ENCODE measurements at places on chromosomes 5 and 9.
A peak's percentile ranks its signal among the peaks of the same experiment; 100 is the strongest.

DNA sequence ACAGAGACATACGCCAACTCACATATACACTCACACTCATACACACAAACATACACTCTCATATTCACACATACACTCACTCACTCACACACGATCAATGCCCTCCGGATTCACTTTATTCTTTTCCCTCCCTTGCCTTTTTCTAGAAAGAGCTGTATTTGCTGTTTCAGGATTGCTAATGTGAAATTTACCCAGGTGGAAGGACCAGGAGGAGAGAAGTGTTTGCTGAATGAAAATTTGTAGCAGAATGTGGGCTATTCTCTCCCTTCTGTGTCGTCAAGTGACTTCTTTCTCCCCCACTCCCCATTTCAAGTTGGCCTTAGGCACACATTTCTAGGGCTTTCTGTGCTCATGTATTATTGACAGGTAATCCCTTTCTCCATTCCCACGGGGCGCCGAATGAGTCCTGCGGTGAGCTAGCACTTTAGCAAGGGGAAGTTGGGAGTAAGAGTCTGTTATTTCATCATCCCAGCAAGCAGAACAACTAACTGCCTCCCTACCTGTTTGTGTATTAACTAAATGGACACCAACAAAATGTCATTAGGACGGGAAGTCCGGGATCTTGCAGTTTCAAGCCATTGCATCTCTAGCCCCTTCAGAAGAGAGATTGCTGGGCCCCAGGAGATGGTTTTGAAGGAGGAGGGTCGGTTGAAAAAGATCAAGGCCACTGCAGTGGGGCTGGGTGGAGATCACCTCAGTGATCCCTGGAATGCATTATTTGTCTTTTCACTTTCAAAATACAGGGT, 97.1 kb upstream of the TAF11L2 start:
- no peak for DNase-seq

DNA sequence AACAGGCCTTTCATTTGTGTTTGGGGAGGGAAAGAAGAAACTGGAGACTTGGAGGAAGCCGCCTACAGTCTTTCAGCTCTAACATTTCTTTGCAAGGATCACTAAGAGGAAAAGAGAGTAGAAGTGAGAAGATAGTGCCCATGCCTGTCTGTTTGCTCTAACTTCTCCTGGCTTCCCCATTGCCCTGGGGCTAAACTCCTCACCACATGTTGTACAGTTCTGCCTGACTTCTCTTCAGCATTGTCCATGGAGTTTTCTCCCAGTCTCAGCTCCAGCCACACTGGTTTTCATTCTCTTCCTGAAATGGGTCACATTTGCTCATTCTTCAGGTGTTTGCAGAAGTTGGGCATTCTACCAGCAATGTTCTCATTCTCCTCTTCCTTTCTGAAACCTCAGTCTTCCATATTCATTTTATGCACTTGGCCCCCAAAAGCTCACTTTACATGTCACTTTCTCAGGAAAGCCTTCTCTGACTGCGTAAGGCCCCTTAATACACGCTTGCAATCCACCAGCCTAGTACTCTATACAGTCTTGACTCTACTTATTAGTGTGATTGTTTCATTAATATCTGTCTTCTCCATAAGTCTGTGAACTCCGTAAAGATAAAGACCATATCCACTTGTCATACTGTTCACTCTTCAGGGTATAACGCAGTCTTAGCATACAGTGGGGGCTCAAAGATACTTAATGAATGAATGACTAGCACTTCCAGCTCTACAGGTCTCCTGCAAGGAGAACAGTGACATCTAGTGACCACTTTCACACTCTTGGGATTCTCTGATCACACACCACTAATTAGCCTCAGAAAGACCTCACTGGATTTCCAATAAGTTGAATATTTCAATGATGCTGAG, 40.2 kb upstream of the TRIM32 start:
- peak; percentile 7 for DNase-seq

DNA sequence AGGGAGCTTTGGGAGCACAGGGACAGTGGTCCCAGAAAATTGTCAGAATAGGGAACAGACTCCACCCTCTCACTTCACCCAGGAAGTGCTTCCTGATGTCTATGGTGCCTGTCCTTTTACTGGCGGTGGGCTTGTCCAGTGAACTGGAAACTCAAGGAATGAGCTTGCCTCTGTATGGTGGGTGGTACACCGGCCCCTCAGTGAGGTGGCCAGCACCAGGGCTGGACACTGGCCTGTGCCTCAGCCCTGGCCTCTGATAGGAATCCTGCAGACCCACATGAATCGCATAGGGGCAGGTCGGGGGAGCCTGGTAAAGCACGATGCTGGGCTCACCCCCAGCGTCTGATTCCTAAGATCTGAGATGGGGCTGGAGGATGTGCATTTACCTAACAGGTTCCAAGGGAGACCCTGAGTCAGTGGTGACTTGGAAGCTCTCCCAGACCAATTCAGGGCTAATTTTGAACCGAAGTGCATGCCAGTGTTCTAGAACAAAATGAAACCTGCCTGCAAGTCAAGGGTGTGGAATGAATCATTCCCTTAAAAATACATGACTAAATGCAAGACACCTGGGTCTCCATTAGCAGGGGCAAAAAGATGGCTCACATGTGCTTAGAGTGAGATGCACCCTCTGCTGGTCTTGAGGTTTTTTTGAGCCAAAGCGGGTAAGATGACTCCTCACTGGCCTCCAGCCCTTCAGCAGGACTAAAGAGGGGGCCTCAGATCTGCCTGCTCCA, 178.3 kb downstream of the HSPA4 start:
- DNase-seq: no peak

- DNase-seq: no peak
Measured at GRCh38 chr5:72107901-72108201, 576 bp downstream of the MAP1B start.

DNA sequence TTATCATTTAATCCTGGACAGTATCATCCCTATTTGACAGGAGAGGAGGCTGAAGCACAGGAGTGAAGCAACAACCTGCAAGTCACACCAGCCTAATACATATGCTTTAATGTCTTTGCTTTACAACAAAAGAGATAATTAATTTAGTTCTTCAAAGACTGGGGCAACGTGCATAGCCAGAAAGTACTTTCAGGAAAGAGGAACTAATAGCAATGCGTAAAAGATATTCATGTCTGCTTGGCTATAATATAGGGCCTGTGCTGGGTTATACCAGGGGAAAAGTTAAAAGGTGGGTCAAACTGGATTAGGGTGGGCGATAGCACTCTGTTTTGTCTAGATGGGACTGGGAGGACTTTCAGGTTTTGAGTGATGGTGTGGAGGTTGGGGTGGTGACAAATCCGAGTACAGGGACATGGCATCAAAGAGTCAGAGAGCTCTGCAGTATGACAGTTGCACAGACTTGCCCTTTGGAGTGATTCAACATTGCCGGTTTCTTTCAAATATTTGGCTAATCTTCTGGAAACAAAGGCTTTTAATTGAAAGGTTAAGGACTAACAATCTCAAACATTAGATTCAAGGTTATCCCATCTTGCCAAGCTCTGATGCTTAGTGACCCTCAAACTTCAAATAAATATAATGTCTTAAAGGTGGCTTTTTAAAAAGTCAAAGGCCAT, 11.9 kb downstream of the DAB2 start:
- DNase-seq: no peak

GRCh38 chr9:15374310-15374709, 48.4 kb upstream of the SNAPC3 start:
- no peak for DNase-seq

DNA sequence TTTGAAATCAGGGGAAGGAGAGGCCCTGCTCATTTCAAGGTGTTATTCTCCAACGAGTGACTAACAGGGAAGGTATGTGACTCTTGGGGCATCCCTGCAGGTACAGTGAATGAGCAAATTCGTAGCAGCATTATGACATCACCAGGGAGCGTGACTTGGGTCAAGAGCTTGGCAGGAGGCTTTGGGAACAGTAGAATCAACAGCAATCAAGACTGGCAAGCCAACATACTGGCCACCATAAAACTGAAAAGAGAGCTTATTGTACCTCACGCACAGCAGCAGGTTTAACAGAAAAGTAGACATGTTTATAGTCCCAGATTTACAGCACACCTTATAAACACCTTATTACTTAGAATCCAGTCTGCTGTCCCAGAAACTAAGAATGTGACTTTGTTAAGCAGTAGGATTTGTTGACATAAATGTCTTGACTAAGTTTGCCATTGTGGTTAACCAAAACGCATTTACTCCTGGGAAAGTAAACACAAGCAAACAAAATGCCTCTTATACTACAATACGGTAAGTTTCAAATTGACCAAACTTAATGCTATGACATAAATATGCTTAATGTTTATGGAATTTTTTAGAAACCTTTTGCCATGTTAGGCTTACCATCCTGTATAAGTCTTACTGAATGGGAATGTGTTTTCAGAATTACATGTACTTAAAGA, 297.8 kb downstream of the NPR3 start:
- no peak for DNase-seq

- DNase-seq: no peak
Measured at GRCh38 chr5:158623971-158624370, 475.7 kb downstream of the EBF1 start.

DNA sequence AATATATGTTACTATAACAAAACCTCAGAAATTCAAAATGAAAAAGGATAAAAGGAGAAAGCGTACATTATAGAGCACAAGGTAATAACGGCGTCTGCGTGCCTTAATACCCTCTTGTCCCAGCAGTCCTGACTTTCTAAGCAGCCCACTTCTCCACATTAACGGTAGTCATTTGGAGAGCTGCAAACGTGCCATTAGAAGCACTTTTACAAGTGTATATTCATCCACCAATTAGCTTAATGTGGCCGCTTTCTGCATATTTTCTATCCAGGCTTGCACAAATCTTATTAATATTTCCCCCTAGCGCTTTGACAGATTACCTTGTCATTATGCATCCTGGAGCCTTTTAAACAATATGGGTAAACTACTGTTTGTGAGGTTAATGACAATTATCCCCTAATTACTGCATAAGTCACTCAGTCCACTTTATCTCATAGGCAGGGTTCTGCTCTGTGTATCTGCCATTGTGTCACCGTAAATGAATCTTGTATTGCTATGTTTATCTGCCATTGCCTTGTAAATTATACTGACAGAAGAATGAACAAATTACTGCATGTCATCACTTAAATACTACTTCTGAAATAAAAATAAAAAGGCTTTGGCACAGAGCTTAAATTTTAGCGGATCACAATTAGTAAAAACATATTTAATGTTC, 421.3 kb downstream of the BNC2 start:
- no peak for DNase-seq

DNA sequence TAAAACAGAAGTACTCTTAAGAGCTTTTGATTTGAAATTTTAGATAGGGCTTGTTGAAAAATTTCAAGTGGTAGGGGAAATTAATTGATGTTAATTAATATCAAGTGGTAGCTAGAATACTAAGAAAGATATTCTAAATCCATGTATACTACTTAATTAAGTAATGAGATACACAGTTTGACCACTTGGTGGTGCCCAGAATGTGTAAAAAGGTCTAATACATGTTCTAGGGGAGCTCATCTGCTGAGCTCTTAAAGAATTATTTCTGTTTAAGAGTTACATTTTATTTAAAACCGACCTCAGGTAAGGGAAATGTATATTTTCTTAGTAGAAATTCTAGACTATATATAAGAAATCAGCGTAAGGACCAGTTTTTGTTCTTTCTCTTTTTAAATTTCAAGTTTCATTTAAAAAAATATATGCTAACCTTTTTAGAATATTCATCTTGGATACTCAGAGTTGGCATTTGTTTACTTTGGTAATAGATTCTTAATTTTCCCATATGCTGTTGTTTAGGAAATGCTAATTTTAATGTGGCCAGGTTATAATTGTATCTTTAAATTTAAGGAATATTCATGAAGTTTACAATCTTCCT, 61.5 kb downstream of the LNPEP start:
- DNase-seq: no peak

DNA sequence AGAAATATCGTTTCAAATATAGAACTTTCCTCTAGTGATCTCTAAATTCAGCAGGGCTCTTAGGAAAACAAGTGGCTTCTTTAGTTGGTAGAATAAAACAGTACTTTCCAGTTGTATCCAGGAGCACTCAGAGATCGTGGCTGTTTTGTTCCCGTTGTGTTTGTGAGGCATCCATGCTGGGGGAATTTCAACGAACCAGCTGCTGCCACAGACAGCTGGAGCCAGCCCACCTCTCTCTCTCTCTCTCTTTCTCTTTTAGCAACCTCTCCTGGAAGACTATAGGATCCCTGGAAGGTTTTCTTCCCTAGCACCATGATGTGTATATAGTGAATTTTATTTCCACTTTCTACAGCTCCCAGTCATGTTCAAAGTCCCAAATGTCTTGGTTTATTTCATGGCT, 1116.0 kb upstream of the SEMA6A start:
- no peak for DNase-seq

GRCh38 chr5:73388740-73389139, 59.8 kb downstream of the FOXD1 start:
- DNase-seq: no peak

DNA sequence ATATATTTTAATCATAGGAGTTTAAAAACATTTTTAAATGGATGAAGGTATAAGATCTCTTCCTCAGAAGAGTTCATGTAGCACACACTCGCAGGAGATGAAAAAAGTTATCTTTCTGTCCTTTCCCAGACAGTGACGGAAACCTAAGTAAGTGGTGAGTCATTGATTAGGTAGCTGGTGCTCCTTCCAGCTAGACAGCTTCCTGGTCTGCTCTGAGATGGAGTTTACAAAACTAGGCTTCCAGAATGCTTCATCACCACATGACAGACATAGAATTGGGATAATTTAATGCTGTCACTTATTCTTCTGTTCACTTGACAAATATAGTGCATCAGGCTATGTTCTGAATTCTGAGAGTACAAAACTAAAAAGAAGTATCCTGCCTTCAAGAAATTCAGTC, 2393.0 kb upstream of the C9orf72 start:
- no peak for DNase-seq

GRCh38 chr5:95959888-95960666, 1.6 kb downstream of the ELL2 start:
- DNase-seq: no peak

DNA sequence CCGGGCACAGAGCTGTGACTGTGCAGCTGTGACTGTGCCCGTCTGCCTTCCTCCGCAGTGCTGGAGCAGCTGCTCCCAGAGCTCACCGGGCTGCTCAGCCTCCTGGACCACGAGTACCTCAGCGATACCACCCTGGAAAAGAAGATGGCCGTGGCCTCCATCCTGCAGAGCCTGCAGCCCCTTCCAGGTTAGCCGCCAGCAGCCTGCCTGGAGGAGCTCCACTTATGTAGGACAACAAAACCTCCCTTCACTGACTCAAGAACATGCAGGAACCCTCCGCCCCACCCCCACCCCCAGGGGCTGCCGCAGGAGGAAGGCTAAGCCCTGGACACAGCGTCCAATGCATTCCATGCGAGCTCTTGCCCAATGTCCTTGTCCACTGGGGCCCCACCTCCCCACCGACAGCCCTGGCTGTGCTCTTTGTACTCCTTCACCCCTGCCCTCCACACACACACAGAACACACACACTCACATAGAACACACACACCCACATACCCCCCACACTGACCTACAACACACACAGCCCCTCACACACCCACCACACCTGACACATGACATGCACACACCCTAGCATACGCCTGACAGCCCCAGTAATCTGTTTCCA, 27.9 kb downstream of the AFAP1L1 start:
- no peak for DNase-seq

- no peak for DNase-seq
Measured at GRCh38 chr5:73895471-73895870, 269.5 kb downstream of the ARHGEF28 start.

All from NCI-H1092 (cell line).